Activated CD8-positive, alpha-beta T cell treated with anti-CD3 and anti-CD28 coated beads, Interleukin-2, amount 10 ng/mL, durations not matched to agents 7 days and 5 days (primary cell): ENCODE measurements at places on chromosomes 12 and 14. TPM values are rescaled to one million over a fixed set of nuclear protein-coding genes. Genes with fewer than 3 reads are reported as not detected.

SIX1 gene
- not detected for total RNA-seq

BEGAIN gene
- total RNA-seq = 1.2 TPM

LYSET gene
- 9.7 TPM for total RNA-seq

RAPGEF3 gene
- not detected for total RNA-seq

SLC38A4 gene
- total RNA-seq = not detected

ZNF140 gene
- total RNA-seq = 17.1 TPM

DNA sequence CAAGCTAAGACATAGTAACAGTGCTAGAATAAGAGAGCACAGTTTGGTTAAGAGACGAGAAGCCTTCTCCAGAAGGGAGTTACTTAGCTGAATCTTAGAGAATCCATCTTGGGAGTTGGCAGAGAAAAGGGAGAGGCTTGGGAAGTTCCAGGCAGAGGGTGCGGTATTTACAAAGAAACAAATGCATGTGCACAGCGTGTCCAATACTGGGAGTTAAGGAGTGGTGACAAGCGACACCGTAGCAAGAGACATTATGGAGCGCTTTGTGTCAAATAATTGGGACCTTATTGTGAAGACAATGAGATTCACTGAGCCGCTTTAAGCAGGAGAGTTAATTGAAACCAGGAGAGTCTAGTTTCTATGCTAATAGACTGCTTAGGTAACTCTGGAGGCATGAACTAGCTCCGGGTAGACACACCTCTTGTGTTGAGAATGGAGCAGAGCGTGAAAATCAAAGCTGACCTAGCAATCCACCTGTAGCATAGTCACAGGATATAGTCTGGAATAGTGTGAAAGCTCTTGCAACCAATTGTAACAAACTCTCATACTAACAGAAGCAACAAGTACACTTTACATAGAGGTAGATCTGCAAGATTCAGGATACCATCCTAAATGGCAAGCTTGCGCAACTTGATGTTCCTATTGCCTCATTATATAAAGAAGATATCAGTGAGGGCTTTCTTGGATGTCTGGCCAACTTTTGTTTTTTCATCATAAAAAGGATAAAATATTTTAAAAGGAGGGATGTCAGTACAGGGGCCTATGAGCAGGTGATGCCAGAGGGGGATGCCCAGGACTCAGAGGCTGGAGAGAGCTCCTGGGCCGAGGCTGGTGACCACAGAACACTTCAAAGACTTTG is 5.3 kb downstream of the ALDH1L2 start:
- DNase-seq = no peak

GRCh38 chr12:29148911-29149690 is at the start of gene FAR2:
TSS of gene FAR2 (plus strand) at chr12:29149278. CDS start at chr12:29270450, 121,172 bp downstream.
- peak; percentile 77 for DNase-seq

GRCh38 chr12:51869931-51870330 is 18.0 kb upstream of the ANKRD33 start:
- DNase-seq = no peak

DNA sequence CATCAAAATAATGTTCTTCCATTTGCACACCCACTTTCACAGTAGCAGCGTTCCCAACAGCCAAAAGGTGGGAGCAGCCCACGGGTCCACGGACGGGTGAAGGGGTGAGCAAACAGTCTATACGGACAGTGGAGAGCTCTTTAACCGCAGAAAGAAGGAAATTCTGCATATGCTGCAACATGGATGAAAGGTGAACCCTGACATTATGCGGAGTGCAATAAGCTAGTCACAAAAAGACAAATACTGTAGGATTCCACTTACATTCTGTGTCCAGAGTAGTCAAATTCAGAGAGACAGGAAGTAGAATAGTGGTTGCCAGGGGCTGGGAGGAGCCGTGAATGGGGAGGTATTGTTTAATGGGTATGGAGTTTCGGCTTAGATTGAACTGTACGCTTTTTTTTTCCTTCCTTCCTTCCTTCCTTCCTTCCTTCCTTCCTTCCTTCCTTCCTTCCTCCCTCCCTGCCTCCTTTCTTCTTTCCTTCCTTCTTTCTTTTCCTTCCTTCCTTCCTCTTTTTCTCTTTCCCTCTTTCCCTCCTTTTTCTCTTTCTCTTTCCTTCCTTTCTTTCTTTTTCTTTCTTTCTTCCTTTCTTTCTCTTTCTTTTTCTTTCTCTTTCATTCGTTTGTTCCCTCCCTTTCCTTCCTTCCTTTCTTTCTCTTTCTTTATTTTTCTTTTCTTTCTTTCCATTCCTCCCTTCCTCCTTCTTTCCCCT is 15.8 kb upstream of the ANKRD9 start:
- peak; percentile 67 for DNase-seq

DNA sequence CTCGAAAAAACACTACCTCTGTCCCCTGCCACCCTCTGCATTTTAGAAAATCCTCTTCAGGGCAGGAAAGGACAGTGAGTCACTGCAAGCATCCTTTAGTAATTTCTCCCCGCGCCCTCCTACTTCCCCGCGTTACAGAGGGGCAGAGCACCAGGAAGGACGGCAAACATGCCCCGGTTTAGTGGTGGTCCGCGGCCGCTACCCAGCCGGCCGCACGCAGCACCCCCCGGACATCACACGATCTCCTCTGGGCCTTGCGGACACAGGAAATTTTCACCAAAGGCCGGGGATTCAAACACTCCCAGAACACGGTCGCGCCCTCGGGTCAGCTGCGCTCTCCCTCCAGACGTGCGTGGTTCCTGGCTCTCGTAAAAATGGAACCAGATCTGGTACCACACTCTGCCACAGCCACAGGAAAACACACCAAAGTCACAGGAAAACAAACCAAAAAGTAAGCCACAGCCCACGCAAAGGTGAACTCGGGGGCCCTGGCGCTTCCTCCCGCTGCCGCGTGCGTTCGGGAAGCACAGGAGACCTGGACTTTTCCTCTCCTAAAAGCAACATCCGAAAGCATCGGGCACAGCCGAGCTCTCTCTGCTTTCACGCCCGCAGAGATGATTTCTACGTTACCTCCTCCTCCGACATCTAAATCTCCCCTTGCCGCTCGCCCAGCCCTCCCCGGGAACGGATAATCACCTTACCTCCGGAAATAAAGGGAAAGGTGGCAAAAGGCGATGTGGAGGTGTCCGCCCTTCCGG is 839 bp downstream of the SLC38A1 start:
- DNase-seq = no peak

DNA sequence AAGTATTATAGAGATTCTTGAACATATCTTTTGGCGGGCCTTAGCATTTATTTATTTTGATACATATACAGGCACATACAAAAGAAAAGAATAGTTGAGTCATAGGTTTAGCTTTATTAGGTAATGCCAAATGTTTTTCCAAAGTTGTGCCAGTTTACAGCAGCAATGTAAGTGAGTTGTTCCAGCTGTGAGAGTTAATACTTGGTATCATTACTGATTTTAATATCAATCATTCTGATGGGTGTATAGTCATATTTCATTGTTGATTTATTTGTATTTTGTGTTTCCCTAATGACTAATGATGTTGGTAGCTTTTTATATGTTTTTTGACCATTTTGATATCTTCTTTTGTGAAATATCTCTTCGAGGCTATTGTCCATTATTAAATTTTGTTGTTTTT is 122.4 kb downstream of the MIPOL1 start:
- DNase-seq = no peak

DNA sequence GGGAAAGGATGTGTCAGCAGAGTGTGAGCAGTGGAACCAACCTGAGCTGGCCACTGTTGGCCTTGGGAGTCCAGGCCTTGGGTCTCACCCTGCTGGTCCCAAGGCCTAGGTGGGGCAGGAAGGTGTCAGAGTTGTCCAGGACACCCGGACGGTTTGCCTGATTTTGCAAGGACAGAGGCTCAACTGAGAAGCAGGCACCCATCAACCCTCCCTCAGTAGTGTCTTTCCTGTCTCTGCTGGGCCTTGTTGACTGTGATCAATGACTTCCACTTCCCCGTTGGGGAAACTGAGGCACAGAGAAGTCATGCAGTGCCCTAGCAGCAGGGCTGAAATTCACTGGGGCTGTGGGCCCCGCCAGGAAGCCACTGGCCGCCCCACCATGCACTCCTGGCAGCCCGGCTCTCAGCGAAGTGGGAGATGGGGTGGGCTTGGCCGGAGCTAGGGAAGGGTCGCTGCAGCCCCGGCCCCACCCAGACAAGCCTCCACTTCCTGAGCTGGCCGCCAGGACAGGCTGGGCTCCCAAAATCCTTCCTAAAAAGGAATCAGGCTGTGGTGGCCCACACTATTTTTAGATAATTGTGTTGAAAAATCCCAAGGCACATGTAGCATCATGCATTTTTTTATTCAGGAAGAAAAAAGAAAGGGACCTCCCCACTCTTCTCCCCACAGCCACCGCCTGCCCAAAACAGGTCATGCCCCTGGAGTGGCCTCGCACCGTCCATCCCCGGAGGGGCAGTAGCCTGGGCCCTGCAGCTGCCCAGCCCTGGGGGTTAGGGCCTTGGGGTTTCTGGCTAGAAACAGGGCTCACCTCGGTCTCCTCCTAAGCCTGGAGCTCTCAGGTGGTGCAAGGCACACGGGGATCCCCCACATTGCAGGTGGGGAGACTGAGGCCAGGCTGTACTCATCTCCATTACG is 127.4 kb downstream of the CALM1 start:
- no peak for DNase-seq

DNA sequence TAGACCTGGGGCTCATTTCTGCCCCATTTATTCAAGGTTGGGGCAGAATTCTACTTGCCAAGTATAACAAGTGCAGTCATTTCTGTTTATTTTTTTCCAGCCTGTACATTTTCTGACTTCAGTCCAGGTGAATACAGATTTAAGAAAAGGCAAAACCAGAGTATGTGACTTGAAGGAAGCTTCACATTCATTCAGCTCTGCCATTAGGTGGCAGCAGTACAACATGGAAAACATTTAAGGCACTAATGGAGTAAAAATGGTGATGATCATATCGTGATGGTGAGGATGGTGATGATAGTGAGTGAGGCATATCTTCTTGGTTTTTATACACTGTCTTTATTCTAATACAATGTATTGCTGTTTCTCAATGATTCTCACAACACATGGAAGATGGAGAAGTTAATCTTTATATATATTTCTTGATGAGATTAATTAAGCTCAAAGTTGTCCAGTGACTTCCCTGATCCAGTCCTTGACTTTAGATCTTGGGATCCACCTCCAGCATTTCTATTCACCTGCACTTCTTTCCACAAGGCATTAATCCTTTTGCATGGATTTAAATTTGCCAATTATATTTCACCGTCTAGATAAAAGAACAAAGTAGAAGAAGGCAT is 176.7 kb upstream of the SEL1L start:
- DNase-seq = peak; percentile 25

DNA sequence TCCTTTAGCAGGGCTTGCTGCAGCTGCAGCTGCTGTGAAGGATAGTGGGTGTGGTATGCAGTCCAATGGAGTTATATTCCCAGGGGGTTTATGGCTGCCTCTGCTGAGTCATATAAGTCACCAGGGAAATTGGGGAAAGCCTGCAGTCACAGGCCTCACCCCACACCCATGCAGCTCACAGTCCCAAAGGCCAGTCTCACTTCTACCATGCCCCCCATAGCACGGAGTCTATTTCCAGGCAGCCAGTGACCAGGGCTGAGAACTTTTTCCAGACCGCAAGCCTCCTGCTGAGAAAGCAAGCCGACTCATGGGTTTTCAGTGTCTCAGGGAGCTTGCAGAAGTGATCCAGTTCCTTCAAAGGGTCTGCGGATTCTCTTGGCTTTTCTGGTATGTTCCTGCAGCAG is 322.4 kb upstream of the CLEC14A start:
- no peak for DNase-seq

DNA sequence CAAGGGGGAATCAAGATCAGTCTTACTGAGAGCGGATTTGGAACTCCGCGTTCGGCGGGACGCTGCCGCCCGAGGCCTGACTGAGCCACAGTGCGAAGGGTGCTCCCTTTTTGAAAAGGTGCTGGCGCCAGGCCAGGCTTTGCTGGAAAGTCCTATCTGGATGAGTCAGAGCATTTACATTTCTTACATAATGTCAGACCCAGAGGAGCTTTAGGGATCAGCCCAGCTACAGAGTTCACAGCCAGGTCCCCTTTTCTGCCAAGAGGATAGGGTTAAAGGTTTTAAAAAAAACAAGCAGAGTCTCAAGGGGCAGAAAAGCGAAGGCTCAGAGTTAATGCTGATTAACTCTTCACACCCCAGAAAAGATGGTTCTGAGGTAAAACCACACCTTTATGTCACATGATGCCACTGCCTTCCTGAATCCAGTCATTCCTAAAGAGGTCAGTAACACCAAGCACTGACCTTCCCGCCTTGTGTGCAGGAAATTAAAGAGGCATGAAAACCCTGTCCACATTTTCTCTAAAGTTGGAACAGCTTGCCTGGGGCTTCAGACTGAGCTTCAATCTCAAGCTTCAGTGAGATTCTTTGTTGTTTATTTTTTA is 11.7 kb upstream of the FBXL14 start:
- DNase-seq = no peak
